ENCODE measurements at places on chromosomes 7 and 10.

DNA sequence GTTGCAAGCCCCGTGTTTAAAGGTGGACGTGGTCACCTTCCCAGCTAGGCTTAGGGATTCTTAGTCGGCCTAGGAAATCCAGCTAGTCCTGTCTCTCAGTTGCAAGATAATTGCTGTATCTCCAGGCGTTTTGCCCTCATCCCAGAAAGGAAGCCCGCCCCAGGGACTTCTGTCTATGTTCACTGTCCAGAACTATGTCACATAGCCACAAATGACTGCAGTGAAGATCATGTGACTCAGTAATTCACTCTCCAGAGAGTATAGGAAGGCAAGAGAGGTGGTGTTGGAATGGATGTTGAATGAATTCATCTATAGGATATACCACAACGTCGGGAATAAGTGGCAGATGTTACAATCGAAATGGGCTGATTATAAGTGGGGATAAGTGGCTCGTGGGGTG, 349 bp upstream of the ERVW-1 start:
- no peak for DNase-seq

DNA sequence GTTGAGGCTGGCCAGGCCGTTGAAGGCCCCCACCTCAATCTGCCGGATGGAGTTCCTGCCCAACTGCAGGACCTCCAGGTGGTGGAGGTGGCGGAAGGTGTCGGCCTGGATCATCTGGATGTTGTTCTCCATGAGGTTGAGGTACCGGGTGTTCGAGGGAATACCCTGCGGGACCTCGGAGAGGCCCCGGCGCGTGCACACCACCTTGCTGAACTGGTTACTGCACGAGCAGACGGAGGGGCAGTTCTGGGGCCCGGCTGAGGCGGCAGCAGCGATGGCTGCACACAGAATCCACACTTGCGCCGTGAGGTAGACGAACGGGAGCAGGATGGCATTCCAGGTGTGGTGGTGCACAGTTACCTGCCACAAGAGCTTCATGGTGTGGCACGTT, 979 bp downstream of the LRRC4 start:
- DNase-seq, result no peak

DNA sequence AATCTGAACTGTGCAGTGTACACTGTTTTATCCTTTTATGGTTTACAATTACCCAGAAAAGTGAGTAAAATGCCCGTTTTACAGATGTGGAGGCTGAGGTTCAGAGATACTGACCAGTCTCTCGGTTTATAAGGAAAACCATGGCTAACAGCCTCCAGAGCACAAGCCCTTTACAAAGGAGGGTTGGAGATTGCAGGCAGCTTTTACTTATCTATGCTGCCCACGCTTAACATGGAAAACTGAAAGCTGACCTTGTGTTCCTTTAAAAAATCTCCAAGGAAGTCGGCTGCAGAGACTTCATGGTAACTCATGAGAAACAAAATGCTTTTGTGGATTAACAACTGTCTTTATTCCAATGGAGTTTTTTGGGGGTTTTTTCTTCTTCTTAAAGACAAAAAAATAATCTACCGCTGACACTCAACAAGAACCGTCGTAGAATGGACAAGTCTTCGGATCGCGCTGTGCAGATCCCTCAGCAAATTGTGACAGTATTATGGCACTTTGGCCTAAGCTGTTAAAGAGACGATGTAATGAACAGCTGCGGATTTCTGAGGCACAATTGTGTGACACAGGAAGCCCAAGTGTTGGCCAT, 654 bp upstream of the SLF2 start:
- DNase-seq, result no peak

GRCh38 chr7:88339195-88339922, 32.7 kb upstream of the STEAP4 start:
- DNase-seq, result no peak

GRCh38 chr7:14252458-14252857, 263.0 kb upstream of the ETV1 start:
- DNase-seq, result no peak

DNA sequence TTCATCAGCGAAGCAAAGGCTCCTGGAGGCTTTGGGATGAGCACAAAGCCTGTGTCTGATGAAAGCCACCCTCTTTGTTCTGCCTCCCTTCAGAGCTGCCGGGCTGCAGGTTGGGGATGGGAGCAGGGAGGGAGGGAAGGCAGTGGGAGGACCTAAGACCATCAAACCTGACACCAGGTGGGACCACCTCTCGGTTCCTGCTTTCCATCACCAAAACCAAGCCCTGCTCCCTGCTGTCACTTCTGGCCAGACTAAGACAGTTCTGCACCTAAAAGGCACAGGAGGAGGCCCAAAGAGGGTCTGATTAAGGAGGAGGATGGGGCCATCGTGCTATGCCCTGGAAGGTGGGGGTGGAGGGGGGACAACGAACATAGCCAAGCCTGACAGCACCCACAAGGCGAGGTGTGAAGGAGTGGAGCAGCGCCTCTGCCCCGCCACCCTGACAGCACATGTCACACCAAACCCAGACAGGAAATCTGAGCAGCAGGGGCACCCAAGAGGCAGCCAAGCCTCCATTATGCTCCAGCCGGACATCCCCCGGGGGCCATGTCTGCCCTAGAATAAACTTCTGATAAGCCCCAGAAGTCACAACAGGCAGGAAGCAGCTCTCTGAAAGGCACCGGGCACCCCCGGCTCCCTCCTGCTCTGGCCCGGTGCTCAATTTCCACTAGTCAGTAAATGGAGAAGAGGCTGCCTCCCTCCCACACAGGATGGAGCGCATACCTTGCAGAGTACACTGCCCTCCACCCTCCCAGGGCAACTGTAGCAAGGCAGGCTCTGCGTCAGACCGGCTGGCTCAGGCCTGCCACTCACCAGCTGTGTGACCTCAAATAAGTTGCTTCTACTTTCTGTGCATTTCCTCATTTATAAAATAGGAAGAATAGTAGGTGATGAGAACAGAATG, 48.9 kb downstream of the DLG5 start:
- no peak for DNase-seq

DNA sequence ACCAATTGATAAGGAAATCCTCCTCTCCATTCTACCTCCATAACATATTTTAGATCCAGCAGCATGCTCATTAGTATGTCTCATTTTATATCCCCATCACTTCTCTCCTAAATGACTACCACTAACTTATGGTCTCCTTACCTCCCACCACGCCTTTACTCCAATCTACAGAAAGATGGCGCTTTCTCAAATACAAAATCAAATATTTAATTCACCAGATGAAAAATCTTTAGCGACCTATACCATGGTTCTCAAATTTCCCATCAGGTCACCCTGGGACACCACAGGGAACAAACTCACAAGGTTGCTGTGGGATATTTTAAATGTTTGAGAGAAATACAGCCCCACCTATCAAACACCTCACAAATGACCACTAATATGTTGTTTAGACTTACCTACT, 27.0 kb upstream of the EBLN1 start:
- no peak for DNase-seq

DNA sequence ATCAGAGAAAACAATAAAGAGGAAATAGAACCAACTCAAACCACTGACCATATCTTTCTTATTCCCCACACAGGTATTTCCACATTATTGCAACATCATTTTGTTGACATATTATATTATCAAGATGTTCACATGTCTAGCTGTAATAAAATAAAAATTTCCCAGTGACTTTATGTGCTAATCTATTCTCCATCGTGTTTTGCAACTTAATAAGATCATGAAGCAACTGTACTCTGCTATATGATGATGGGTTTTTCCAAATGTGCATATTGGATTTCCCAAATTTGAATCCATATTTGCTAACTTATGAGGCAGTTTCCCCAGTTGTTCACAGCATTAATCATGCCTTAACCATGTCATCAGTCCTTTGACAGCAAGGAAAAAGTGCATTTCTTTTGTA, 127.8 kb downstream of the ITGB8 start:
- DNase-seq, result no peak

DNA sequence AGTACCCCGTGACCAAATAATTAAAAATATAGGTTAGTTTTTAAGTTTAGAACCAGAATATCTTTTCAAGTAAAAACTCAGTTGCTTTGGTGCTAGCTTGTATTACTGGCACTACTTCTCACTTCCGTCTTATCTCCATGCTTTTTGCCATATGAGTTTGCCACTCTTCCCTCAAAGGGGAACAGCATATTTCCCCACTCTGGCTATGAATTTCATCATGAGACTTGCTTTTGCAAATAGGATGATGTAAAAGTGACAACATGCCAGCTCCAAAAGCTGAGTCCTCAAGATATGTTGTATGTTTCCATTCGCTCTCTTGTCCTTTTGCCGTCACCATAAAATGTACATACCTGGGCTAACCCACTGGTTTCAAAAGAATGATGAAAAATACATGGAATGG, 178.1 kb upstream of the SEMA3A start:
- DNase-seq, result no peak

DNA sequence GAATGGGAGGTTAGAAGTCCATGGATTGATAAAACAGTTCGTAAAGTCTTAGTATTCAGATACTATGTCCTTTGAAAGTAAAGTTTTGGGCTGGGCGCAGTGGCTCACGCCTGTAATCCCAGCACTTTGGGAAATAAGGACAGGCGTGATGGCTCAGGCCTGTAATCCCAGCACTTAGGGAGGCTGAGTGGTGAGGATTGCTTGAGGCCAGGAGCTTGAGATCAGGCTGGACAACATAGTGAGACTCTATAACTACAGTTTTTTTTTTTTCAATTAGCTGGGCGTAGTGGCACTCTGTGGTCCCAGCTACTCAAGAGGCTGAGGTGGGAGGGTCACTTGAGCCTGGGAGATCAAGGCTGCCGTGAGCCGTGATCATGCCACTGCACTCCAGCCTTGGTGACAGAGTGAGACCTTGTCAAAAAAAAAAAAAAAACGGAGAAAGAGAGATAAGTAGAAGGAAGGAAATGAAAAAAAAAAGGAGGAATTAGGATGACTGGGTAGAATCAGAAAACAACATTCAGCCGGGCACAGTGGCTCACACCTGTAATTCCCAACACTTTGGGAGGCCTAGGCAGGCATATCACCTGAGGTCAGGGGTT, 25.7 kb upstream of the AGFG2 start:
- DNase-seq, result no peak

DNA sequence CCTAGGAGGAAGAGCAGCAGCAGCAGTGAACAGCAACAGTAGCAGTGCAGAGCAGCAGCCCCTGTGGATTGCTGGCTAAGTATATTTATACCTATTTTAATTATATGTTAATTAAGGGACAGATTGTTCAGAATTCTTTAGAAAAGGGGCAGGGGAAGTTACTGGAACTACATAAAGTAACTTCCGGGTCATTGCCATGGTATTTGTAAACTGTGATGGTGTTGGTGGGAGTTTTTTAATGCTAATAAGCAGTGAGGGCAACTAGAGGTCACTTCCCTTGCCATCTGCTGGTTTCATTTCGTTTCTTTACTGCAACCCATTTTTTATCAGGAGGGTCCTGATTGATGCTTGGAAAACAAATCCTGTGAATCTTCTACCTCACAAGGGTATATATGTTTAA, 229.8 kb upstream of the PODXL start:
- no peak for DNase-seq

GRCh38 chr10:73494877-73495225, 973 bp downstream of the PPP3CB start:
- DNase-seq, result no peak

DNA sequence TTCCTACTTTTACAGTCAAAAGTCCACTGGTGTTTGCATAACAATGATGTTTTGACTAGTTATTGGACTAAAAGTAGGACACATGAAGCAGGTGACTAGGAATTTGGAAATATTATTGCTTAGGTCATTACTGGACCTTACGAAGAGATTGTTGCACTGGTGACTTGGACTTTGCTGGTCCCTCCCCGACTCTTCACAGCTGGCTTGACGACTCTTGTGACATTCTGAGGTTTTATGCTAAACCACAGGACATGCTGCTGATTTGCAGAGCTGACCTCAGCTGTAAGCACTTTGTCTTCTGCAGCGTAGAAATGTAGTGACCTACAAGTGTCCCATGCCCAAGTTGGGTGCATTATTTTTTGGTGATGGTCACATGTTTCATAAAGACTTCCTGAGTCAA, 21.9 kb downstream of the PCBD1 start:
- DNase-seq, result no peak

- DNase-seq, result no peak
Measured at GRCh38 chr7:29806995-29807841, 910 bp downstream of the WIPF3 start.

- no peak for DNase-seq
Measured at GRCh38 chr10:131433568-131433967, 122.0 kb upstream of the TCERG1L start.

DNA sequence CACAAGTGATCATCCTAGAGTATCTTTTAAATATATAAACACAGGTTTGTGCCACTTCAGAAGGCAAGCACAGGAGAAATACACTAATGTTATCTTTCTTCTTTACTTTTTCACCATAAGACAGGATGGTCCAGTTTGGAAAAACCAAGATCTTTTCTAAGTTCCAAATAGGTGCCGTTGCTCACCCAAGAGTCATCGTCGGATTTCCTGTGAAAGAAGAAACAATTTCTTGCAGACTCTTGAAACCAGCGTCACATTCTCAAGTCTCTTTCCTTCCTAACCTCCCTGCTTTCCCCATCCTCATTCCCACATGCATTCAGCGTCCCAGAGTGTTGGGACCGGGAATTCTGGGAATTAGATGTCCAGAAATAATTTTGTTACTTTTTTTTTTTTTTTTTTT, 42.8 kb upstream of the GSDME start:
- DNase-seq, result no peak

DNA sequence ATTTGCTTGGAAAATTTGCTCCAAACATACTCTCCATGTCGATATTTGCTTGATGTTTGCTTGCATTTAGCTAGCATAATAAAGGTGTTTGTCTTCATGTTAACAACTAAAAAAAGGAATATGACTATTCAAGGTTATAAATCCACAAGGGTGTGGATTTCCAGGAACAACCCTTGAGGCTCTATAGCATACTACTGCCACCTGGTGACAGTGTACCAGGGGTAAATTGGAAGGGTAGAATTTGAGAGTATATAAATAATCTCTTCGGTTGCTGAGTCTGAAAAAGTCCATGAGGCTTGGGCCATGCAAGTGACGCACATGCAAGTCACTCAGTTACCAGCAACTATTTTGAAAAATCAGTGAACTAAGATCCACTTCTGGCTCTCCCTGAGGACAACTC, 68.4 kb downstream of the SLIT1 start:
- DNase-seq, result no peak

GRCh38 chr10:109022417-109023049, 900.8 kb downstream of the XPNPEP1 start:
- no peak for DNase-seq

GRCh38 chr7:19113855-19114550, 3.4 kb downstream of the TWIST1 start:
- no peak for DNase-seq

GRCh38 chr10:35570397-35570796, 34.7 kb upstream of the GJD4 start:
- DNase-seq, result no peak

DNA sequence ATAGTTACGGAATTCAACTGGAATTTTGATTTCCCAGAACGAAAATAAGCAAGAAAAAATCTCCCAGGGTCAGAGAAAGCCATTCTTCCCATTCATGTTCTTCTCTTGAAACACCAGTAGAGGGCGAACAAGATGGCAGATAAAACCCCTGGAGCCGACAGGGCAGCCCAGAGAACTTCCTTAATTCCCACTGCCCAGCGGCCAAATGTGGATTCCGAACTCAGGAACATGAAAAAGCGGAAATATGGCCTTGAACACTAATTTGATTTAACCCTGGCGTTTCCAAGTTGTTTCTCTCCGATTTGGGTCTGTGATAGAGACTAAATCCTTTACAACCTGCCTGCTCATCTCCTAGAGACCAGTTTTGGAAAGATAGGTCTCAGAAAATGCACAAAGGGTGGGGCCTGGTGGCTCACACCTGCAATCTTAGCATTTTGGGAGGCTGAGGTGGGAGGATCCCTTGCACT, 100.7 kb upstream of the WAC start:
- no peak for DNase-seq

GRCh38 chr7:113945018-113945938, 26.5 kb upstream of the PPP1R3A start:
- no peak for DNase-seq

Data from stimulated activated CD4-positive, alpha-beta T cell treated with anti-CD3 and anti-CD28 coated beads, TNF-alpha, amount 100 ng/mL, for 1 hour (primary cell).